ENCODE measurements at places on chromosomes 5 and 9. TPM values are rescaled to one million over a fixed set of nuclear protein-coding genes. Genes with fewer than 3 reads are reported as not detected.

The NUTM2G gene
- 1.6 TPM for polyA plus RNA-seq

The GGTA1 gene
- polyA plus RNA-seq, result 6.2 TPM

The SVEP1 gene
- 7.0 TPM for polyA plus RNA-seq

The CLTA gene
- 324 TPM for polyA plus RNA-seq

The TRPM6 gene
- polyA plus RNA-seq, result 1.1 TPM

The KIF4B gene
- polyA plus RNA-seq, result 0.18 TPM

The EIF4E1B gene
- polyA plus RNA-seq, result not detected

The CDKN2B-AS1 gene
- 0.16 TPM for polyA plus RNA-seq

The BARHL1 gene
- not detected for polyA plus RNA-seq

The ZNF883 gene
- 10.1 TPM for polyA plus RNA-seq

The DNAI1 gene
- 5.7 TPM for polyA plus RNA-seq

The PCDHGB7 gene
- polyA plus RNA-seq, result 17.5 TPM

The PCDHGB2 gene
- 3.5 TPM for polyA plus RNA-seq

The CEP120 gene
- 22.8 TPM for polyA plus RNA-seq

The SPATA31A3 gene
- not detected for polyA plus RNA-seq

The NR4A3 gene
- polyA plus RNA-seq, result 0.32 TPM

The SMIM33 gene
- polyA plus RNA-seq, result not detected

The ERGIC1 gene
- polyA plus RNA-seq, result 118 TPM

The RASGRF2 gene
- polyA plus RNA-seq, result 1.6 TPM

The ROPN1L gene
- 1.2 TPM for polyA plus RNA-seq

The CARD9 gene
- polyA plus RNA-seq, result 2.7 TPM

The VLDLR gene
- polyA plus RNA-seq, result 31.8 TPM

The TMEM252 gene
- polyA plus RNA-seq, result 10.1 TPM

The SYNPO gene
- 88.2 TPM for polyA plus RNA-seq

The AQP3 gene
- 45.5 TPM for polyA plus RNA-seq

The C5orf52 gene
- polyA plus RNA-seq, result not detected

The SCGB3A2 gene
- polyA plus RNA-seq, result not detected

The HTR4 gene
- 0.05 TPM for polyA plus RNA-seq

The TOR4A gene
- polyA plus RNA-seq, result 8.5 TPM

The ZBTB34 gene
- polyA plus RNA-seq, result 20.1 TPM

The PKD2L2 gene
- polyA plus RNA-seq, result not detected

The DENND1A gene
- 22.3 TPM for polyA plus RNA-seq

The SUSD3 gene
- polyA plus RNA-seq, result 10.3 TPM

The ELOVL7 gene
- 17.0 TPM for polyA plus RNA-seq

The SLC34A1 gene
- polyA plus RNA-seq, result 115 TPM

The SARDH gene
- polyA plus RNA-seq, result 10.9 TPM

The NRG2 gene
- 1.4 TPM for polyA plus RNA-seq

The RBM27 gene
- polyA plus RNA-seq, result 26.5 TPM

The MARCOL gene
- polyA plus RNA-seq, result not detected

The PRUNE2 gene
- 11.1 TPM for polyA plus RNA-seq

The PCDHB9 gene
- 4.2 TPM for polyA plus RNA-seq

The PCDHA12 gene
- 0.11 TPM for polyA plus RNA-seq

The SIGMAR1 gene
- 44.0 TPM for polyA plus RNA-seq

The FOXD4 gene
- 0.42 TPM for polyA plus RNA-seq

The SHOC1 gene
- polyA plus RNA-seq, result 1.5 TPM

The MOB3B gene
- polyA plus RNA-seq, result 23.9 TPM

The SHROOM1 gene
- 11.6 TPM for polyA plus RNA-seq

The SLC6A19 gene
- polyA plus RNA-seq, result 46.6 TPM
